T-helper 17 cell (primary cell): ENCODE measurements at places on chromosomes 4 and X. TPM values are rescaled to one million over a fixed set of nuclear protein-coding genes. Genes with fewer than 3 reads are reported as not detected.

DNA sequence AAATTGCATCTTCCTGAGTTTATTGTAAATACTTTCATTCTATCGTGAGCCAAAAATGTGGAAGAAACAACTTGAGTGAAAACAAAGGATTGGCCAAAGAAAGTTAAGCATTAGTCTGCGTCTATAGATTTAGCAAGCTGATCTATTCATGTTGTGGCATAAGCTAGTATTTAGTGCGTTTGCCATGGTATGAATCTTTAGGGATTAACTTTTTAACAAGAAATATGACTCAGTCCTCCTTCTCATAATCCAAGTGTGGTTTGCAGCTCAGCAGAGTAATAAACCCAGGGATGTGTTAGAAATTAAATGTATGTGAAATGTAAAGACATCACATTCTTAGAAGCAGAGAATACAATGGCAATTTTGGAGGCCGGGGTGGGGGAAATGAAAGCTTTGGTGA is 1110.9 kb downstream of the NLGN4X start:
- no peak for DNase-seq

- no peak for DNase-seq
Observed at GRCh38 chr4:99947190-99947578, 766 bp upstream of the DNAJB14 start.

- no peak for DNase-seq
Observed at GRCh38 chr4:10552591-10553280, 95.5 kb upstream of the ZNF518B start.

DNA sequence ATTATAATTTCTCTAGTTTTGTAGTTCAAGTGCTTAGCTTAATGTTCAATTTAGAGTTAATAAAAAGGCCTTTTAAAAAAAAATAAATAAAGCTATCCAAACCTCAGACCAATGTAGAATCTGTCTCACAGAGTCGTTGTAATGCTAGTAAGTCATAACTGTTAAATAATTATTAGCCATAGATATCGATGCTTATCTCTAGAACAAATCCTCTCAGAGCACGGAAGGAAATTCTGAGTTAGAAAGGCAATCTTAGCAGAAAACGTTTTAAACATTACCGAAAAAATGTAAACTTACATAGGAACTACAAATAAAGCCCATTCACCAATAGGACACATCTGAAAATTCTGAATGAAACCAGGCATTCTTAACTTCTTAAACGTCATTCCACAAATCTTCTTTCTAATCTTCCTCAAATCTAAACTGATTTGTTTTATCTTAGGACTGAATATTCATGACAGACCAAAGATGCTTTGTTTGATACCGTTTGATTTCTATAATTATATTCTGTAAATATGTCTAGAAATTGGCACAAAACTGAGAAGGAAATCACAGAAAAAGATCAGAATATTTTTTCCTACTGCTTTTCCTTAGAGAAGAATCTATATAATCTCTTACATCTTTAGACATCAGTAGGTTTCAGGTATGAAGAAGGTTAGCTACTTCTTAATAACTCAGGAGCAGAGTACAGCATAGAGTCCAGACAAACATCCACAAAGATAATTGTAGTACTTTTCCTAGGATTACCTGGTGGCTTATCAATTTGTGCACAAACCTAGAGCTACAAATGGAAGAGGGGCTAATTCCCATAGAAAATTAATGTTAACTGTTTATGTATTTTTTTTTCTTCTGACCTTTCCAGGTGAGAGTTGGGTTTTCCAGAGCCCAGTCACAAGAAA is 140.7 kb downstream of the BTC start:
- no peak for DNase-seq

- DNase-seq, result no peak
Observed at GRCh38 chr4:122512430-122512829, 55.9 kb upstream of the IL2 start.

DNA sequence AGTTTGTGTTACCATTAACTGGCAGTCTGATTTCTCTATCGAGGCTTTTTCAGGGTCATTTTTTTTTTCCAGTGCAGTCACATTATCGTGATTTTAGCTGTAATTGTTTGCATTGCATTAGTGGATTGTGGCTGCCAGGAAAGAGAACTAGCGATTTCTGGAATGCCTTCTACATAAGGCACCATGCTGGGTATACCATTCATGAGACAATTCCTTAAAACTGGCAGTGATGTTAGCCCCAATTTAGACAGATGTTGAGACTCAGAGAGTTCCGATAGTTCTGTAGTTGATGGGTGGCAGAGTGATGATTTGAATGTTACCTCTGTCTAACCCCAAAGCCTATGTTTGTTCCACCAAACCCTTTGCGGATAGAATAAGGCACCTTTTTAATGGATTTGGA is 175.4 kb upstream of the TENM3 start:
- DNase-seq, result no peak

DNA sequence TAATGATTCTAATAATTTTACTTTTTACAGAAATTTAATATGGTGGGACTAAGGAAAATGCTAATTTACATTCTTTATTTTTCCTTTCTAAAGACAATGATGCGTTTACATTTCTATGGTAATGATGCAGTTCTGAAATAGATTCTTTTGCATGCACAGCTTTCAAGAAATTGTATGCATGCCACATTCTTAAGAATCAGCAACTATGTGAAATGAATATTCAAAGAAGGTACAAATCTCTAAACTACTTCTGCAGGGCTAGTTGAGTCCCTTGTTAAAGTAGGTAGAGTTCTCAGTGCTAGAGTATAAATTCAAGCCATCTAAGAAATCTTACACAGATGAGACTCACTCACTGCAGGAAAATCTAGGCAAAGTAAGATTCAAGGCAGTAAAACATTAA is 24.5 kb upstream of the GRID2 start:
- DNase-seq, result no peak

GRCh38 chrX:129565046-129565650 is 25.1 kb downstream of the OCRL start:
- no peak for DNase-seq

- no peak for DNase-seq
Observed at GRCh38 chr4:10276152-10276551, 159.6 kb upstream of the WDR1 start.

DNA sequence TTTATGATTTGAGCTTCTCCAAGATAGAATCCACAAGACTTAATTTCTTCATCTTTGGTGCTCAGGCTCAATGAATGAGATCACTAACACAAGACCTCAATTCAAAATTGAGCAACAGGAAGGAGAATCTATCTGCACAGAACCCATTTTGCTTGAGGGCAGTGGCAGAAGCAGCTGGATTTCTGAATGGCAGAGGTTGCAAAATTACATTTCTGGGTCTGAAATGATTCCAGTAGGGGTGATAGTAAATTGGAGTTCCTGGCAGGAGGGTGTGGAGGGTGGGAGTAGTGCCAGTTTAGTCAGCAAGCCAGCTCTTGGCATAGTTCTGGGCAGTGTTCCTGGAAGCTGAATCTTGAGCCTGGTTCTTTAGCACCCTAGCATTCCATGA is 281.1 kb downstream of the SLC7A11 start:
- DNase-seq, result no peak

GRCh38 chrX:43448688-43449087 is 207.4 kb upstream of the MAOA start:
- no peak for DNase-seq

- no peak for DNase-seq
Observed at GRCh38 chr4:89957046-89957926, 62.6 kb downstream of the MMRN1 start.

- no peak for DNase-seq
Observed at GRCh38 chr4:41205854-41206460, 8.4 kb downstream of the APBB2 start.

DNA sequence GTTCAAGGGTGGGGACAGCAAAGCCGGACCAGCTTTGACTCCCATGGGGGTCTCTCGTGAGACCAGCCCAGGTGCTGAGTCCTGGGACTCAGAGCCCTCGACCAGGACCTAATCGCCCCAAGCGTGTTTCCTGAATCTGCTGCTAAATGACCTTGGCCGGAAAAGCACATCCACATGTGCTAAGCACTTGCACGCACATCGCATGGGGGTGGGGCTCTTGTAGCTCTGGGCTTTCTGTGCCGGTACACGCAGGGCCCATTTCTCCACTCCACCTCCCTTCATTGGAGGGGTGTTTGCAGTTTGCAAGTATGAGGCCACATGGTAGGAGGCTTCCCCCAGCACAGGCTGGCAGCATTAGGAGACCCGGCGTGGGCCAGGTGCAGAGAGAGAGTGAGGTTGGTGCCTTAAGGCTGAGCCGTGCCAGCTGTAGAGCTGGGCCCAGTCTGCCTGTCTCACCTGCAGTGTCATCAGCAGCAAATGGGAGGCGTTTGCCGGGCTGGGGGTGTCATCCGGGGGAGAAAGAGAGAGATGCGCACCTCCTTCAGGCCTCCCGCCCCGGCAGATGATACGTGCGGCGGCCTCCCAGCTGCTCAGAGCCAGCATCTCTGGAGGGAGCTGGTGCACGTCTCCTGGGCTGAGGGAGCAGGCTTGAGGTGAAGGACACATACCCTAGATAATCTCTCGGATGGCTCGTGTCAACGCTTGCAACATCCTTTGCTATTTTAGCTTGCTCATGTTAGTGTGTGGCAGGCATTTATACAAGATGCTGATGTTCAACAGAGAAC is 45.2 kb upstream of the CLCN4 start:
- peak; percentile 56 for DNase-seq

DNA sequence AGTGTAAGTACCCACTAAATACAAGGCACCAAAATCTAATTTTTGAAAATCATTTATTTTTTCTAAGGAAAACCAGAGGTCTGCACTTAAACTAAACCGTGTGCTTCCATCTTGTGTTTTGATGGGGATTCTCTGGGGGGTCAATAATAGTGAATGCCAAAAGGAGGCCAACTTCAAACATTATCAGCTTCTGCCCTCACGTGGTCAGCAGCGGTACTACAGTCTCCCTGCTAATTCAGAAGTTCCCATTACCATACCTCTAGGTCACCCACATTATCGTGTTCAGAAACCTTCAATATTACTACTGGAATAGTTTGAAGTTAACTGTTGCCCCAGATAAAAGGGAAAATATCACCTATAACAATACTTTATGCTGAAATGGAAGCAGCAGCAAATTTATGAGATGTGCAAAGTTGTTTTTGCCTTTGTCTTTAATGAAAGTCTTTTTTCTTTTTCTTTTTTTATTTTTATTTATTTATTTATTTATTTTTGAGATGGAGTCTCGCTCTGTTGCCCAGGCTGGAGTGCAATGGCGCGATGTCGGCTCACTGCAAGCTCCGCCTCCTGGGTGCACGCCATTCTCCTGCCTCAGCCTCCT is 17.3 kb downstream of the CTPS2 start:
- DNase-seq, result peak; percentile 23

- DNase-seq, result no peak
Observed at GRCh38 chr4:55791666-55792065, 27.9 kb upstream of the EXOC1L start.

GRCh38 chr4:157045507-157046127 is 30.3 kb upstream of the GLRB start:
- DNase-seq, result no peak

- no peak for DNase-seq
Observed at GRCh38 chr4:102867278-102868152, 1.3 kb upstream of the CISD2 start.

GRCh38 chr4:24808261-24808660 is 12.9 kb downstream of the SOD3 start:
- no peak for DNase-seq

GRCh38 chr4:150739591-150739990 is 157.6 kb downstream of the MAB21L2 start:
- DNase-seq, result no peak

DNA sequence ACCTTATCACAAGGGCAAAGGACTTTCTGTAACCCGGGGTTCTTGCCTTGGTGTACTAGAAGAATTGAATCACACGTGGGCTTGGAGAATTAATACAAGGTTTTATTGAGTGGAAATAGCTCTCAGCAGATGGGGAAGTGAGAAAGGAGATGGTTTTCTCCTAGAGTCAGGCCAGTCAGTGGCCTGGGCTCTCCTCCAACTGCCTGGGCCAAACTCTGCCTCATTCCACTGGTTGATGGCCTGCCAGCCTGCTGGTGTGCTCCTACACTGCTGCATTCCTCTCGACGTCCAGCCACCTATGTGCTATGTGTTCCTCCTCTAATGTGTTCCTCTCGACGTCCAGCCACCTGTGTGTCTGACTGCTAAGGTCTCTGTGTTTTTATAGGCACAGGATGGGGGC is 35.3 kb upstream of the SPIN2A start:
- DNase-seq, result no peak

DNA sequence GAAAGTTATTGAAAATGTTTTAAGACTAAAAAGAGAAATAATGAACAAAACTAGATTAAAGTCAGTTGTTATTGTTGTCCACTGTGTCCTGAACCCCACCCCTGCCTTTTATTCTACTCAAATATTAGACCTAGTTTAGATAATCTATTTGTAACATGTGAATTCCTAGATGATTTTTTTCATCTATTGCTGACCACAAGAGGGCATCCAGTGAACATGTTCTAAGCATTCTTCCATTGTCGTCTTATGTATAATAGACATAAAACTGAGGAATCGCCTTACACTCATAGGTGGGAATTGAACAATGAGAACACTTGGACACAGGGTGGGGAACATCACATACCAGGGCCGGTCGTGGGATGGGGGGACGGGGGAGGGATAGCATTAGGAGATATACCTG is 36.4 kb upstream of the HPRT1 start:
- DNase-seq, result no peak

DNA sequence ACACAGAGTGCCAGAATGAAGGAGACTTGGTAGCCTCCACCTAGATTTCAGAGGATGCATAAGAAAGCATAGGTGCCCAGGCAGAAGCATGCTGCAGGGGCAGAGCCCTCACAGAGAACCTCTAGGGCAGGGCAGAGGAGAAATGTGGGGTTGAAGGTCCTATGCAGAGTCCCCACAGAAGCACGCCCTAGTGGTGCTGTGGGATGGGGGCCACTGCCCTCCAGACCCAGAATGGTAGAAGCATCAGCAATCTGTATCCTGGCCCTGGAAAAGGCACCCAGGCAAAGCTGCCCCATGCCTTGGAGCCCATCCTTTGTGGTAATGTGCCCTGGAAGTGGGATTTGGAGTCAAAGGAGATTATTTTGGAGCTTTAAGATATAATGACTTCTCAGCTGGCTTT is 992.9 kb upstream of the PABPC4L start:
- DNase-seq, result no peak

EGF gene
- 11.8 TPM for total RNA-seq

DGAT2L6 gene
- not detected for total RNA-seq

HSD17B11 gene
- 27.7 TPM for total RNA-seq

KCNE5 gene
- total RNA-seq, result 0.29 TPM

FAM9B gene
- not detected for total RNA-seq
